ENCODE measurements at places on chromosomes 1 and 21.

- DNase-seq: no peak
Observed at GRCh38 chr1:51976846-51977602, 13.5 kb downstream of the RAB3B start.

- DNase-seq: no peak
Observed at GRCh38 chr1:25744140-25744581, 55.8 kb upstream of the SELENON start.

- DNase-seq: no peak
Observed at GRCh38 chr1:147560765-147561471, 19.6 kb downstream of the BCL9 start.

DNA sequence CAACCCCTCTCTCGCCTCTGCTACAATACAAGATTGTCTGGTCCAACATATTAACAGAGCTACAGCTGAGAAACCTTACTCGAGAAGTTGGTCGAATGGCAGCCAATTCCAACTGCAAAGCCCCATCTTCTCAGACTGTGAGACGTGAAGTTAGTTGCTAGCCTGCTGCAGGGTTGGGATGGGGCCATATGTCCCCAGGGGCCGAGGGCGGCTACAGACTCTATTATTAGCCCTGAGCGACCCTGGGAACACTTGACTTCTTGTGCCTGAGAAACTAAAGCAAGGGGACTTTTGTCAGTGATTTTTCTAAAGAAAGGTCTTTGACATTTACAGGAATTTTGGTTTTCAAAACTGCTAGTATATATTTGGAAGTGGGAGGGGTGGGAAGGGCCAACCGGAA, 13.7 kb downstream of the NCF2 start:
- DNase-seq: no peak

GRCh38 chr1:201021630-201022492, 1.7 kb downstream of the KIF21B start:
- DNase-seq: no peak

DNA sequence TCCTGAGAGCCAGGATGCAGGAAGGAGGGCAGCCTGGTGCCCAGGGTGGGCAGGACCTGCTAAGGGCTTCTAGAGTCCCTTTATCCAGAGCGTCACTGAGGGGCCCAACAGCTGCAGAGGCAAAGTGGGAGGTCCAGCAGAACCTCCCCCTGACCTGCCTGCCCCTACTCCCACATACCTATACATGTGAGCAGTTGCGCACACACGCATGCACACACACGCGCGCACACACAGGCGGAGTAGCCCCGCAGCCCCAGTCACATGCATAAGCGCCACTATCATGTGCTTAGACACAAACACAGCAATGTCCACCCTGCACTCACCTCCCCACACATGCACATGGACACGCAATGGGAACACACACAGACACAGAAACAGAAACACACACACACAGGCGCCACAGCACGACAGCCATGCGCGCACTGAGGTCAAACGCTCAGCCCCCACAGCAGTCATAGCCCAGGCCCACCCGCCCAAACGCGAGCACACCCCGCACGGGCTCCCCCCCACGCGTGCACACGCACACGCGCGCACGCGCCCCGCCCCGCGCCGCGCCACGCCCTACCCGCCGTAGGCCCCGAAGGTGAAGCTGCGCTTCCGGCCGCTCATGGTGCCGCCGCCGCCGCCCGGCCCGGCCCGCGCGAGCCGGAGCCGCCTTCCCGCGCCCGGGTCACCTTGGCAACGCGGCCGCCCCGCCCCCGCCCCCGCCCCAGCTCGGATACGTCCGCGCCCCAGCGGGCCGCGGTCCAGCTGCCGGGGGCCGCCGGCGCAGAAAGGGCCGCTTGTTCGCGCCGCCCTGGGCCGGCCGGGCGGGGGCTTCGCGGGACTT, 17.7 kb downstream of the RAP1GAP start:
- DNase-seq: peak; percentile 43

DNA sequence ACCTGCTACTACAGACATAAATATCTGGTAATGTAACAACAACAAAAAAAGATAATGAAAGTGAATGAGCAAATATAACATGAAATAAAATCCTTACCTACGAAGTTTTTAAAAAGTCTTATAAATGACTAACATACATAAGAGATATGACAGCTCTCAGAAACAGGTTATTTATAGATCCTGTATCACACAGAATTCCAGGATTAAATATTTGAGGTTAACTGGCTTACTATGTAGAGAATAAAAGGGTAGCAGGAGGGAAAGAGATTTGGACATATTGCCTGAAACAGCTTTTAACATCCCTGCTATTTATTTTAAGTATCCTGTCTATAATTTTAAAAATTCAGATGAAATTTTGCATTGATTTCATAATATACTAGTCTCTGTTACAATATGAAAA, 16.3 kb downstream of the MYSM1 start:
- no peak for DNase-seq

- no peak for DNase-seq
Observed at GRCh38 chr21:42672699-42673458, 19.5 kb downstream of the PDE9A start.

GRCh38 chr1:234957330-234958065, 171.1 kb downstream of the TOMM20 start:
- no peak for DNase-seq

- DNase-seq: no peak
Observed at GRCh38 chr1:219931033-219931432, 2.7 kb upstream of the SLC30A10 start.

DNA sequence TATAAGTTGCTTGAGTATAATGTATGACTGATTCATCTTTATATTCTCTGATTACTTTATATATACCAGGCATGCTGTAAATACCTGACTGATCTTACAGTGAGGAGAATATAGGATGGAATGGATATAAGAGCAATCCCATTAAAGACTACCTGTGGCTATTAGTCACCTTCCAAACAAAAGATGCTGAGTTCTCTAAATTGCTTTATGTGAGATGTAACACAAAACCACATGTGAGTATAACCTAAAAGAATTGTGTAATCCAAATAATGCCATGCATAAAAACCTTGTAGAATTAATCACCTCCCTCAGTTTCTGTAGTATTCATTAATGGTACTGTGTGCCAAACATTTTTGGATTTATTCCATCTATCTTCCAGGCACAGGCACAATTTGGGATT, 134.6 kb upstream of the LRRC7 start:
- DNase-seq: no peak

- DNase-seq: no peak
Observed at GRCh38 chr21:26188422-26188821, 17.9 kb upstream of the APP start.

GRCh38 chr1:154609398-154610380, 1.7 kb upstream of the ADAR start:
- DNase-seq: peak; percentile 54

DNA sequence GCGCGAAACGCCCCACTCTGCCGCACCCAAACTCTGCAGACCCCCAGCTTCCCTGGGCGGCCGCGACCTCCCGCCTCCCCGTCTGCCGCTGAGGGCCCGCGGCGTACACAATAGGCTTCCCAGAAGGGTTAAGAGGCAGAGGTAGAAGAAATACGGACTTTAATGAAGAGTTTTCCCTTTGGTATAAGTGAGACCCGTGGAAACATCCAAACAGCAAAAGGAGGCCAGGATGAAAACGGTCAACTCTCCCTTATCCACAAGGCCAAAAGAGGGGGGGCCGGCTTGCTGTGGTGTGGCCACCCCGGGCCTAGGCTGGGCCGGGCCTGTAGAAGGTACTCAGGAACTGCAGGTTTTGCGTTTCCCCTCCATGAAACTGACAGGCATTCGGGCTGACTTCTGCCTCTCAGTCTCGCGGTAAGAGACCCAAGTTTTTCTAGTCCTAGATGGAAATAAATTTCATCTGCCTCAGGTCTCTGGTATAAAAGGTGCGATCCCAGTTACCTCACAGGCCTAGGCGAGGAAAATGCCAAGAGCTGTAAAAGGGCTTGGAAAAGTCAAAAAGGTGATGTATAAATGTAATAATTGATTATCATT, 671 bp upstream of the PYGO2 start:
- no peak for DNase-seq

DNA sequence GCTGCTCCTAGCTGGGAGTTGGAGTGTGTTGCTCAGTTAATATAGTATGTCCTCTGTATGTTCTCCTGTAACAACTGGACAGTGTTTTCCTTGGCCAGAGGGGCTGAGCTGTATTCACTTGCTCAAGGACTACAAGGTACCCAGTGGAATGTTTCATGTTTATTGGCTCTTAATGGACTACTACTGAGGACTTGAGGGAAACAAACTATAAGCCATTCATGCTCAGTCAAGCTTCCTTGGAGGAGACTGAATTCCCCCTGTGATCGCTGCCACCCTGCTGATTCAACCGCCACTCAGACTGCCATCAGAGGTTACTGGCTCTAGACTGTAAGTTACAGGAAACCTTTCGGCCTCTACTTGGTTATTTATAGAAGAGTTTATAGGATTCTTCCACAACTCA, 166.6 kb downstream of the ZC3H11B start:
- no peak for DNase-seq

Measured in CD4-positive, alpha-beta T cell treated with Interleukin-6 at 100 ng/mL for 8 hours (primary cell).